GF-D8 (cell line): ENCODE measurements at places on chromosomes 12 and 14.

- no peak for DNase-seq
Observed at GRCh38 chr12:87425942-87426554, 603.2 kb downstream of the C12orf50 start.

- no peak for DNase-seq
Observed at GRCh38 chr14:106840258-106840657, 1313.9 kb downstream of the TMEM121 start.

DNA sequence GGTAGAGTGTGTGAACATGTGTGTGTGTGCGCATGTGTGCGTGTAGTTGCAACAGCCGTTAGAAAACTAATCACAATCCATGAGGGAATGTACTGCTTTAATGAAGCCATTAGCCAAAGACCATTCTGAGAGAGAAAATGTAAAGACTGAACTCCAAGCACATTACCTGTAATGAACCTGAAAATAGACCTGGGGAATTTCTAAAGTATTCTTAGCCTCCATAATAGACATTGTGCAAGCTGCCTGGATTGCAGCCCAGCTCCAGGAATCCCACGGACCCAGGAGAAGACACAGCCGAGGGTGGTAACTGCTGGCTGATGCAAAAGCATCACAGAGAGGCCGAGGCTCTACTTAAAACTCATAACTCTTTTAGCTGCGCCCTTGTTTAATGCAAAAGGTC is 156.6 kb downstream of the SLC15A4 start:
- no peak for DNase-seq

GRCh38 chr12:92158796-92159439 is 13.3 kb upstream of the BTG1 start:
- no peak for DNase-seq

GRCh38 chr14:104424406-104425072 is 155.0 kb upstream of the C14orf180 start:
- DNase-seq: no peak

GRCh38 chr12:61629702-61630101 is 630.5 kb upstream of the USP15 start:
- DNase-seq: no peak

- no peak for DNase-seq
Observed at GRCh38 chr12:79546466-79547043, 144.2 kb downstream of the PAWR start.
